ENCODE measurements at places on chromosomes 5 and 9. TPM values are rescaled to one million over a fixed set of nuclear protein-coding genes. Genes with fewer than 3 reads are reported as not detected.

GRCh38 chr9:124329206-124329792 is 71.5 kb downstream of the NEK6 start:
- H3K27me3 ChIP-seq, result no peaks in the 10 kb centered on the region
- no peaks in the 10 kb centered on the region for H3K4me1 ChIP-seq
- peaks cover 90% of the 10 kb centered on the region for H3K36me3 ChIP-seq

Gene SLC36A3
- not detected for total RNA-seq

- H3K4me3 ChIP-seq, result no peak overlapping the region
- no peaks in the 10 kb centered on the region for H3K27me3 ChIP-seq
- no peaks in the 10 kb centered on the region for H3K36me3 ChIP-seq
These were observed 2104.1 kb upstream of the ACO1 start for GRCh38 chr9:30280229-30280900.

Gene GABRB2
- 0.59 TPM for total RNA-seq

DNA sequence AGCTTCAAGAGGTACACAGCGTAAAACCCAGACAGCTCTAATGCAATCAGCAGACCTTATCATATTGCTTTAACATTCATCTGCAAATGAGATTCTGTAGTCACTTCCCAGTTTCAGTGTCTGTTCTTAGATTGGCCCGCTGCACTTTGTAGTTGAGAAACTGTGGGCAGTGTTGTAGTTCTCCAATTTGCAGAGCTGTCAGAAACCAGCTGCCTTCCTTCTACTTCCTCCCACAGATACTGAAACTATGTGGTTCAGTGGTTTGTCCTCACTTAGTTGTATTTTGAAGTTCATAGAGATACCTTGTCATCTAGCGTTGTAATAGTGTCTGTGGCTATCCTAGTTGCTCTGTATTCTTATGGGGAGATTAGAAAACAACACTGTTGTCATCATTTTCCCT is 39.6 kb upstream of the TRIM36 start:
- no peaks in the 10 kb centered on the region for H3K4me1 ChIP-seq
- peaks cover 7% of the 10 kb centered on the region for H3K36me3 ChIP-seq
- no peak for DNase-seq
- H3K4me3 ChIP-seq, result no peak overlapping the region

Gene MELK
- 8.3 TPM for total RNA-seq

DNA sequence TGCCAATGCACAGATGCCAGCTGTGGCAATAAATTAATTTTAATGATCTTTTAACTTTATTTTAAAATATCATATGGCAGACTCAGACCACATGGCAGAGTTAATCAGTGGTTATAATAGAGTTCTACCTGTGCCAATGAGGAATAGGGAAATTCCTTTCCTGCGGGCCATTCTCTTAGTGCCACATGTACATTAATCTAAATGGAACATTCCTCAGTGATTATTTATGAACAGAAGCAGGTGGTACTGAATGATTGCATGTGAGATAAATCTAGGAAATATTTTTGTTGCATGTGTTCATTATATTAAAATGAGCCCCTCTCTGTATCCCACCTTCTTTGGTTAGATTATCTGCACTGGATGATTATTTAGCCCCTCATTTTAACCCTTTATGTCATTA is 102.3 kb downstream of the CCDC192 start:
- peaks cover 18% of the 10 kb centered on the region for H3K4me1 ChIP-seq
- H3K36me3 ChIP-seq, result no peaks in the 10 kb centered on the region
- no peak overlapping the region for H3K27ac ChIP-seq
- no peak for DNase-seq
- no peaks in the 10 kb centered on the region for H3K27me3 ChIP-seq
- H3K4me3 ChIP-seq, result no peak overlapping the region

Gene SOWAHA
- total RNA-seq, result under 0.01 TPM

DNA sequence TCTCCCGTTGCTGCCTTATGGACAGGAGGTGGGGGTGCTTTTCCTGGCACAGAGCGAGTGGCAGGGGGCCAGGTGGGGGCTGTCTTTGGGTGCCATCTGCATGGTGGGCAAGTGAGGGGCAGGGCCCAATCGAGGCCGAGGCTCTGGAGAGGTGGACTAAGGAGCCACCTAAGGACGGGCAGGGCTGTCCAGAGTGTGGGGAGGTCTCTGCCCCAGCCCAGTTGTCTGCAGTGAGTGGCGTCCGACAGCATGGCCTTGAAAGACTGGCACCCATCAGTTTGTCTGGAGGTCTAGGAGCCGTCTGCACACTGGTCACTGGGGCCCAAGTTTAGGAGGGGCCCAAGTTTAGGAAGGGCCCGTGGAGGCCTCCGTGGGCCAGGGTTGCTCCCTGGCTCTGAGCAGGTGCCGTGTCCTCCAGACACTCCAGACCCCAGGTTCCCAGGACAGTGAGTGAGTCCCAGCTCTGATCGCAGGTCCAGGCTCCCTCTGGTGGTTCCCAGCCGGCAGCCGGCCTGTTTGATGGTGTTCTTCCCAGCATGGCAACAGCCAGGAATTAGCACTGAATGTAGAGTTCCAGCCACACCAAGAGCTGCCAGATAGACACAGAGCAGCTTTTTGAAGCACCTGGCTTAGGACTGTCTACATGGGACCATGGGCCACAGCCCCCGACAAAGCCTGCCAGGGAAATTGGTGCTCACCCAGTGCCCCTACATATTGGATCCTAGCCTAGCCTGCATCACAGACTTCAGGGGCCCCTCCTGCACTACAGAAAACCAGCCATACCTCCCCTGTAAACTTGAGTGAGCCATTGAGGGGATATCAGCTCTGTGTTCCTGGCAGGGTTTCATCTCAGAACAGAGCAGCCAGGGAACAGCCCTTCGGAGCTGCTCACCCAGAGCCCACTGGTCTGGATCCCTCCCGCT is 120.9 kb downstream of the WNK2 start:
- no peaks in the 10 kb centered on the region for H3K36me3 ChIP-seq
- peak; percentile 98 for DNase-seq
- no peak overlapping the region for H3K4me3 ChIP-seq
- H3K27me3 ChIP-seq, result peaks cover 9% of the 10 kb centered on the region
- H3K4me1 ChIP-seq, result no peaks in the 10 kb centered on the region
- H3K27ac ChIP-seq, result no peak overlapping the region

DNA sequence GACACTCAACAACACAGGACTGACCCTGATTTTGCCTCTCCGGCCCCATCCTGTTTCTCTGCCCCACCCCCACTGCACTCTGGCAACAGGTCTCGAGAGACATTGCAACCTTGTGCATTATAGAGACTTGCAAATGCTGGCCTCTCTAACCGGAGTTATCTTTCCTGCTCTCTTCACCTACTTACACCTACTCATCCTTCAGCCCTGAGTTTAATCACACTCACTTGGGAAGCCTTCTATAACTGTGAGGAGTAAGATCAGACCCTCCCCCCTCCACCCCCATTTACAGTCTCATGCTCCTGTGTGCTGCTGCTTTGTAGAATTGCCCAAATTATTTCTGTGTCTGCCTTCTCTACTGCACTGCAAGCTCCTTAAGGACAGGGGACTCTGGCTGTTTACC is 42.8 kb downstream of the WWC1 start:
- H3K4me1 ChIP-seq, result no peaks in the 10 kb centered on the region
- DNase-seq, result no peak
- no peak overlapping the region for H3K4me3 ChIP-seq
- H3K27me3 ChIP-seq, result no peaks in the 10 kb centered on the region
- no peaks in the 10 kb centered on the region for H3K36me3 ChIP-seq

DNA sequence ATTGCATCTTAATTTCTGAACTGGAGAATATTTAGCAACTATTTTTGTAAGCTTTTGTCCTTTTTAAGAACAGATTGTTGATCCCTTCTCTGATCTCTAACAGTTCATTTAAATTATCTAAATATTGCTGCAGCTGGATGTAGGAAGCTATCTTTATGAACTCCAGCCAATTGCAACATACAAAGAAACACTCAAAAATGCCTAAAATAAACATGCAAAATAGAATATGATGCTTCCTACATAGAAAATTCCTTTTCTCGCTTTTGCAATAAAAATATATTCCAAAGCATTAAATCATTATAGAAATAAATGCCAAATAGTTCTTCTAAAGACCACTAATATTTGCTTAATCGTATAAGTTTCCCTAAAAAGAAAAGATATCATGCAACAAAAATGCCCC is 218.6 kb downstream of the LURAP1L start:
- no peak overlapping the region for H3K4me3 ChIP-seq
- no peaks in the 10 kb centered on the region for H3K36me3 ChIP-seq
- H3K27ac ChIP-seq, result no peak overlapping the region
- no peaks in the 10 kb centered on the region for H3K4me1 ChIP-seq
- DNase-seq, result peak; percentile 38
- H3K27me3 ChIP-seq, result no peaks in the 10 kb centered on the region

Gene ADAMTS19
- not detected for total RNA-seq

DNA sequence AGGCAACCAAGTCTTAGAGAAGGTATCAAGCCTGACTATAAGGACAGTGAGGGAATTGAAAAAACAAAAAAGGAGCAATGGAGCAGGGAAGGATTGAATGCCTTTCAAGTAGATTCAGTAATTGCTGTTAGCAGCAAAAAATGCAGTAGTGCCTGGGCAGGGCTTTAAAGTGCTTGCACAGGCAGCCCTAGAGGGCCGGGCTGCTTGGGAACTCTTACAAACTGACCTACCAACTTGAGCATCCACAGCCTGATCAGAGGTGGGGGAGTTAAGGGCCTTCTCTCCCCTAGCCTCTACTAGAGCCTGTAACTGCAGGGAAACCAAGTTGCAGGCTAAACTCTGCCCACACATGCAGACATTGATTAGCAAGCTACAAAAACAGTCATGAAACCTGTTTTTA is 19.4 kb downstream of the FXN start:
- H3K4me1 ChIP-seq, result no peaks in the 10 kb centered on the region
- no peaks in the 10 kb centered on the region for H3K27me3 ChIP-seq
- no peak overlapping the region for H3K27ac ChIP-seq
- no peak for DNase-seq

DNA sequence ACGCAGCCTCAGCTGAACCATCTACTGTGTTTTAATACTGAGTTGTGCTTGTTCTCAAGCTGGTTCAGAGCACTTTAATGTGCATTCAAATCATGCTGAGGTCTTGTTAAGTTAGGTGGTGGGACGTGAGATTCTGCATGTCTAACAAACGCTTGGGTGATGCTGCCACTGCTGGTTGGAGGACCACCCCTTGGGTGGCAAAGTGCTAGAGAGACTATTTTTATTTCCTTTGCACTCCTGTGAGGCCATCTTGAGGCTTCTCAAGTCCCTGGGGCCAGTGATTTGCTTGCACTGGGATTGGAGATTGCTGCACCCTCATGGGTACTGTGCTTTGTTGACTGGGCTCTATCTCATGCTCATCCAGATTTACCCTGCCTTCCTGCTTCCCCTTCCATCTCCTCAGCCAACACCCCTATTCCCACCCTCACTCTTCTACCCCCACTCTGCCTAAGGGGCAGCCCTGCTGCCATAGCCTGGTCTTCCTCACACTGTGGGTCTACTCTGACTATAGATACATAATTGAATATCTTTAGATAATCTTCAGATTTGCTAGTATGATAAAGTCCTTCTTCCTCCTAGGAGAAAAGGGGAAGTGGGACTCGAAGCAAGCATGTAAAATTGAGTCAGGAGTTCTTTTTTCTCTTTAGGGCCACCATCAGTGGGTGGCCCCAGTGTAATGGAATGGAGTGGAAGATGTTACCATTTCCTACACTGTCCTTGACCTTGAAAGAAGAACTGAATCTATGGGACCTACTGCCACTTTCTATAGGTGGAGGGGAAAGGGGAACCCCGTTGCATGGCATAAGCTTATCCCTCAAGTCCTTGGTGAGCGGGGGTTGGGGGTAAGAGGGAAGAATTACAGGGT is 45.1 kb upstream of the SUB1 start:
- H3K4me3 ChIP-seq, result no peak overlapping the region
- peaks cover 4% of the 10 kb centered on the region for H3K4me1 ChIP-seq
- H3K36me3 ChIP-seq, result no peaks in the 10 kb centered on the region
- H3K27me3 ChIP-seq, result no peaks in the 10 kb centered on the region
- DNase-seq, result no peak

- H3K4me3 ChIP-seq, result no peak overlapping the region
- no peaks in the 10 kb centered on the region for H3K36me3 ChIP-seq
- H3K4me1 ChIP-seq, result peaks cover 19% of the 10 kb centered on the region
- H3K27me3 ChIP-seq, result peaks cover 7% of the 10 kb centered on the region
- peak; percentile 96 for DNase-seq
These were observed 3.7 kb downstream of the GALNT12 start for GRCh38 chr9:98811051-98811650.

- no peaks in the 10 kb centered on the region for H3K4me1 ChIP-seq
- no peaks in the 10 kb centered on the region for H3K36me3 ChIP-seq
- no peak overlapping the region for H3K4me3 ChIP-seq
- DNase-seq, result no peak
- H3K27me3 ChIP-seq, result peaks cover 54% of the 10 kb centered on the region
These were observed 166.2 kb downstream of the PAX5 start for GRCh38 chr9:36867672-36868471.

Measured in osteoblast (primary cell).